ENCODE measurements at places on chromosomes 7 and 10.

DNA sequence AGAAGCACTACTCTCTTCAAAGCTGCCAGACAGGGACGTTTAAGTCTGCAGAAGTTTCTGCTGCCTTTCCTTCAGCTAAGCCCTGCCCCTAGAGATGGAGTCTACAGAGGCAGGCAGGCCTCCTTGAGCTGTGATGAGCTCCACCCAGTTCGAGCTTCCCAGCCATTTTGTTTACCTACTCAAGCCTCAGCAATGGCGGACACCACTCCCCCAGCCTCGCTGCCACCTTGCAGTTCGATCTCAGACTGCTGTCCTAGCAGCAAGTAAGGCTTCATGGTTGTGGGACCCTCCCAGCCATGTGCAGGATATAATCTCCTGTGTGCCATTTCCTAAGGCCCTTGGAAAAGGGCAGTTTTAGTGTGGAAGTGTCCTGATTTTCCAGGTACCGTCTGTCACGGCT, 74.3 kb downstream of the TMEM26 start:
- DNase-seq, result no peak

GRCh38 chr7:34787586-34787985, 129.6 kb downstream of the NPSR1 start:
- DNase-seq, result no peak

GRCh38 chr7:98295467-98296192, 14.1 kb downstream of the BRI3 start:
- DNase-seq, result no peak

- DNase-seq, result no peak
These were observed 8.6 kb downstream of the LIPA start for GRCh38 chr10:89242840-89243568.

DNA sequence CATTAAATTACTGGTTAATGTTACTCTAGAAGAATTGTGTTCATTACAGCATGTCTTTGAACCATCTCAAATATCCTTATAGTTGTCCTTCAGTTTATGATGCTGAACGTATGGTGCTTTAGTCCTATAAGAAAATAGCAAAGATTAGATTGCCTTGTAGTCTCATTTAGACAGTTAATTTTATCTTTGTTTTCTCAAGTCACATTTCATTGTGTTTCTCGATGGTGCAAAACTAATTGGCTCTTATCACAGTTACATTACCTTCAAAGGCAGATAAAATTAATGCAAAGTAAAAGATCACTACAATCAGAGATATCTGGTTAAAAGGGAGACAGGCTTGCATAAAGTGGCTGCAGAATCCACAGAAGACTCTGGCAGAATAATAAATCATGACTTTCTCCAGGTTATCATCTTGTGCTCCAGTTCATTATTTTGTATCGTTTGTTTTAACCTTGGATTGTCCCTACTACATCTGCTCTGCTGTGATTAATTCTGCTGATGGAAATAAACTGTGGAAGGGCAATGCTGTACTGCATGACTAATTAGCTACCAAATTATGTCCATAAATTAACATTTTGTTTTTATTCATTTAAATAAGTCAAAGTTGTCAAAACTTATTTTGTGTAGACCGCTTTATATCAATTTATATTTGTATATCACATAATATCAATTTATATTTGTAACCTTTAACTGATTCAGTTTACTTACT, 24.2 kb downstream of the PRPS1L1 start:
- no peak for DNase-seq

DNA sequence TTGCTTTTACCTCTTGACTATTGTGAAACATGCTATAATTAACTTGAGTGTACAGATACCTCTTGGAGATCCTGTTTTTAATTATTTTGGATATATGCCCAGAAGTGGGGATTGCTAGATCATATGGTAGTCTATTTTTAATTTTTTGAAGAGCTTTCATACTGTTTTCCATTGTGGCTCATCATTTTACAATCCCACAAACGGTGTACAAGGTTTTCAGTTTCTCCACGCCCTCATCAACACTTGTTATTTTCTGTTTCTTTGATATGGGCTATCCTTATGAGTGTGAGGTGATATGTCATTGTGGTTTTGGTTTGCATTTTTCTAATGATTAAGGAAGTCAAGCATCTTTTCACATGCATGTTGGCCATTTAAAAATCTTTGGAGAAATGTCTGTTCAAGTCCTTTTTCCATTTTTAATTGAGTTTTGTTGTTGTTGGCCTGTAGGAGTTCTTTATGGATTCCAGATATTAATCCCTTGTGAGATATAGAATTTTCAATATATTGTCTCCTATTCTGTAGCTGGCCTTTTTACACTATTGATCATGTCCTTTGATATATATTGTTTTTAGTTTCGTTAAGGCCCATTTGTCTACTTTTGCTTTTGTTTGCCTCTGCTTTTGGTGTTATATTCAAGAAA, 7.5 kb downstream of the AGK start:
- DNase-seq, result no peak

DNA sequence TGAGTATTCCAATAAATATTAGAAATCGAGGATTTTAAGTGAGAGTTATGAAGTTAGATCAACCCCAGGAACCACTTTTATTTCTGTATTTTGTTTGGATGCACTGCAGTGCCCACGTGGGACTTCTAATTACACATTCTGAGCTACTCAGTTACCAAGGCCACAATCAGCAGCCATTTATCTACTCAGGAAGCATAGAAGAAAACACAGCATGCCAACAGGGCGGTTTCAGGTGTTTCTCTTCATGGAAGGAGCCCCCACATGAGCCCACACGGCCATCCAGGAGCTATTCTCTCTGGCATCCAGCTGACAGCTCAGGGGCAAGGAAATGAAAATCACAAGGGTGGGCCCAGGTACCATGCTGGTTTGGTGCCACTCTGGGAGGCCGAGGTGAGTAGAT, 266.5 kb upstream of the MKLN1 start:
- DNase-seq, result no peak

DNA sequence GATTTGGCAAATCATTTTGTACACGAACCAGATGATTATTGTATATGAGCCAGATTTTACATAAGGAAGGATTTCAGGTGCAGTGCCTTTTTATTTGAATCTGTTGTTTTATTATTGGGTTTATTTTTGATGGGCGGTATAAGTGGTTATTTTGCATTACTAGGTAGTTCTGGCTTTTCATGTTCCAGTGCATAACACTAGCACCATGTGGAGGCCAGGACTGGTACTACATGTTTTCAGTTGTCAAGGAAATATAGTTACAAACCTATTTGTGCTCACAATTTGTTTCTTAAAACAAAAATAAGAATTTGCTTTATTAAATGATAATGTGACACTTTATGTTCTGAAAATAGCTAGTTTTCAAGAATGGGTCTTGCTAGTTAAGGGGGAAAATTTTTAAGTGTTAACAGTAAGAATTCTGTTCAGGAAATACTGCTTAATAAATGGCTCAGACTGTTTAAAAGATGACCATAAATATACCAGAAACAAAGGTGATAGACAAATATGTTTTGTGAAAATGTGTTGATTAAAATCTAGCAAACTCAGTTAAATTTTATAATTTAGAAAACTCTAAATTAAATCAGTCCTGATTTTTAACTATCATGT, 7.1 kb upstream of the SEMA3E start:
- peak; percentile 25 for DNase-seq

DNA sequence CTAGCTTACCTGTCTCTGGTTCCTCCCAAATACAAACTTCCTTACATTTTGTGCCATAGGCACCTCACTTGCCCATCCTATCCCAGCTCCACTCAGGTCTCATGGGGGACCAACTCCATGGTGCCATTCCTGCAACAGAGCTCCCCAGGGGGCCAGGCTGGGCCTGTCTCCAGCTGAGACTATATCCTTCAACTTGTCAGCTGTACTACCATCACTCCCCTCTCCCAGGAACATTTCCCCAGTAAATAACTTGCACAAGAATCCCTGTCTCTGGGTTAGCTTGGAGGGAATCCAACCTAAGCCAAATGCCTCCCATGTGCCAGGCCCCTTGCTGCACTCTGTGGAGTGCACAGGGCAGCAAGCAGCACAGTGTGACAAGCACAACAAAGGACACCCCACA, 33.2 kb downstream of the FRMPD2 start:
- DNase-seq, result no peak

- peak; percentile 34 for DNase-seq
These were observed 20.3 kb upstream of the HECTD2 start for GRCh38 chr10:91389636-91390512.

GRCh38 chr10:127353544-127353943, 157.2 kb upstream of the INSYN2A start:
- DNase-seq, result no peak
